ENCODE measurements at places on chromosomes 5 and 9.
A peak's percentile ranks its signal among the peaks of the same experiment; 100 is the strongest.

- DNase-seq, result no peak
Measured at GRCh38 chr9:38761339-38761738, 41.4 kb upstream of the FAM240B start.

DNA sequence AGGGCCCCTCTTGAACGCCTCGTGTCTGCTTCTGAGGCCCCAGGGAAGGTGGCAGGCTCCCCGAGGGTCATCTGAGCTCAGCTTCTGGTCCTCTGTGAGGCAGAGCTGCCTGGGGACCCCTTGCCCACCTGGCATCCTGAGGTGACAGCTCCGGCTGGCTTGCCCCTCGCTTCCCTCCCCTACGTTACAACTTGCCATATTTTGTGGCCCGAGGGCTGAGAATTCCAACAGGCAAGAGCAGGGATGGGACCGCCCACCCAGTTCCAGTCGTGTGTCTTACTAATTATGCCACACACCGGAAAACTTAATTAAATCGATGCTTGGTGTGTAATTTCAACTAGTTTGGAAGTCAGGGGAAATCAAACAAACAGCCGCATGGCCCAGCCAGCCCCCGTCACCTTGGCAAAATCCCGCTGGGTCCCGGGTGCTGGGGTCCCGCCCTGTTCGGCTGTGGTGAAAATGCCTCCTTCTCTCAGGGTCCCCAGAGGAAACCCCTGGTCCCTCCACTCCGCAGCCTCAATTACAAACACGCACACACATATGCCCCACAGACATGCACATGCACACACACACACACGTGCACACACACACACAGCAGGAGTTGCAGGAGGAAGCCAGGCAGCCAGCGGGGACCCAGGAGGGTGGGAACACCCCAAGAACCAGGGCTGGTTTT, 221.0 kb upstream of the IER5L start:
- peak; percentile 60 for DNase-seq

GRCh38 chr9:107387409-107387808, 102.2 kb downstream of the KLF4 start:
- no peak for DNase-seq

DNA sequence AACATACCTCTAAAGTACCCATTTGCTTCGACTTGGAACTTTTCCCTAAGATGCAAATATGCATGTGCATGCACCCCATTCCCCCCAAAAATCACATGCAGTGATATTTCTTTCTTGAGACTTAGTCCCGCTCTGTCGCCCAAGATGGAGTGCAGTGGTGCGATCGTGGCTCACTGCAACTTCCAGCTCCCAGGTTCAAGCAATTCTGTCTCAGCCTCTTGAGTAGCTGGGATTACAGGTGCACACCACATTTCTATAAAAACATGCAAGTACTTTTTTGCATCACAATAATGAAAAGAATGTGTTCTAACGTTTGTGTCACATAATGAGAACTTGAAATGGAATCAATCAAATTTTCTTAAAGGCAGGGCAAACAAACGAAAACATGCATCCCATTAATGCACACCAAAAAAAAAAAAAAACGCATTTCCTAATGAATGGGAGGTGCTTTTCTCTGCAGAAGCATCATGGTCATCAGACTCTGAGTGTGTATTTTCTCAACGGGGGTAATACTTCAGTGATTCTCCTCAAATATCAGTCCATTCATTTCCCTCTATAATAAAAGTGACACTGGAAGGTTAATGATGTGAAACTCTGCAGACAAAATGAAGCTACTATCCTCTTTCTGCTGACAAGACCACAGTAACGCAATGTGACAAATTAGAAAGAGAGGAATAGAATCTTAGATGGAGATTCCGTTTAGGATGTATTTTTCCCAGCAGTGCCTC, 389.4 kb downstream of the CTNND2 start:
- DNase-seq, result peak; percentile 76

GRCh38 chr9:118318770-118319431, 614.7 kb downstream of the TLR4 start:
- peak; percentile 93 for DNase-seq

GRCh38 chr9:79215821-79216220, 355.9 kb upstream of the TLE4 start:
- DNase-seq, result no peak

Measured in NCI-H69 (cell line).